ENCODE measurements at places on chromosomes 6 and 20. TPM values are rescaled to one million over a fixed set of nuclear protein-coding genes. Genes with fewer than 3 reads are reported as not detected.

The RSPH9 gene
- not detected for total RNA-seq

The CD164 gene
- 302 TPM for total RNA-seq

The TBC1D32 gene
- 26.3 TPM for total RNA-seq

GRCh38 chr20:49602345-49603208, 34.6 kb upstream of the PTGIS start:
- DNase-seq = no peak

GRCh38 chr20:23627501-23627900, 10.3 kb downstream of the CST3 start:
- DNase-seq = no peak

- DNase-seq = no peak
Observed at GRCh38 chr6:82419132-82419581, 55.5 kb downstream of the TPBG start.

GRCh38 chr6:121896363-121896762, 460.9 kb downstream of the GJA1 start:
- DNase-seq = no peak
